GM12864 (cell line): ENCODE measurements at places on chromosomes 7 and 10.

- no peak for DNase-seq
Measured at GRCh38 chr10:59628456-59628855, 81.2 kb downstream of the SLC16A9 start.

GRCh38 chr10:114629824-114630730 lies 28.0 kb downstream of the ABLIM1 start:
- no peak for DNase-seq

DNA sequence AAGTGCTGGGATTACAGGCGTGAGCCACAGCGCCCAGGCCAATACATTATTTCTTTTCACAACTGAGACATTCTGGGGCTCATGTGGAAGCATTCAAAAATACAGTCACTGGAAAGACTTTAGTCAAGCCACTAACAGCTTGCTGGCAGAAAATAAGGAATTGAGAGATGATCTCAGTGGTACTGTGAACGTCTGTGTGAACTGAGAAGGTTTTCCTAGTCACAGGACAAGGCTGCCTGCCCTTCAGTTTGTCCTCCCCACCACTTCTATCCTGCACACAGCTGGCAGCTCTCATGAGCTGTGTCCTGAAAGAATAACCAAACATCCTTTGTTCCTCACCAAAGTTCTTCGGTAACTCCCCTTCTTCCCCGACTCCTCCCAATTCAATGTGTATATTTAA lies 31.3 kb upstream of the ITGA8 start:
- DNase-seq, result no peak

- no peak for DNase-seq
Measured at GRCh38 chr10:121823993-121824463, 103.8 kb downstream of the ATE1 start.

DNA sequence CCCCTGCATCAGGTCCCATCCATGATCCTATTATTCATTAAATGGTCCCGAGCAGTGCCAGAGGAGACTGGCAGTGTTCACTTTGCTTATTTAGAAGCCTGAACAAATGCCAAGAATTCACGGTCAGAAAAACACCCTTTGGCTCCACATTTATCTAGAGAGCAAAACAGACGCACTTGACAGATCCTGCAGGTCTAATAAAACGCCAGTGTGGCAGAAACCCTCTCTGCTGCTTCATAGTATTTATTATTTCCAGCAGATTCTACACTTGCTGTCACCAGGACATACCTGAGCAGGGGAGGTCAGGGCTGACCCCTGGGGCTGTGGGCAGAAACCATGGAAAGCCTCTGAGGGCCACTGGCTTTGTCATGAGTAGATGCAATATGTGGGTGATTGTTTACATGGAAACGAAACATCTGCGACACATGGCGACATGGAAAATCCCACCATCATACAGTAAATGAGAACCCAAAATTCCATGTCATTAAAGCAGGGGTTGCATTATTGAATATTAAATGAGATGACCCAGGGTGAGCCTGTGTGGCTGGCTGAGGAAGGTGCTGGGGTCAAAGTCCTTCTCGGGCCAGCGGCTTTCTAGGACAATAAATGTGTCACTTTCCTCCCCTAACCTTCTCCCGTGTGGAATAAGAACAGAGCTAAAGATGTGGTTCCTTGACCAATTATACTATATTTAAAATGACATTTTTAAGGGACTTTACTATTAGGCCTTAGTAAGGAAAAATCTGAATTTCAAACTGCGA lies 205.9 kb upstream of the SVIL start:
- no peak for DNase-seq

DNA sequence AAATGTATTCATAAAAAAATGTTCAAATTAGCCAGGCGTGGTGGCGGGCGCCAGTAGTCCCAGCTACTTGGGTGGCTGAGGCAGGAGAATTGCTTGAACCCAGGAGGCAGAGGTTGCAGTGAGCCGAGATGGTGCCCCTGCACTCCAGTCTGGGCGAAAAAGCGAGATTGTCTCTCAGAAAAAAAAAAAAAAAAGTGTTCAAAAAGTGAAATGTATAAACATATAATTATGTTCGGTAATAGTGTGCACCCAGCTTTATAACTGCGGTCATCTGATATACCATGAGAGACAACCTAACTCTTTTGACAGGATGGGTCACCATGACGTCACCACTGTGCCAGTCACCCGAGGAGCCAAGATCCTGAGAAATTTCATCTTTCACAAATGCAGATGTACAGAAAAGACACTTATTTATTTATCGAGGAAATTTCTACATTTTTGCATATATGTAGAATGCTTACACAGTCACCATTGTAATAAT lies 594 bp upstream of the RP9 start:
- no peak for DNase-seq

DNA sequence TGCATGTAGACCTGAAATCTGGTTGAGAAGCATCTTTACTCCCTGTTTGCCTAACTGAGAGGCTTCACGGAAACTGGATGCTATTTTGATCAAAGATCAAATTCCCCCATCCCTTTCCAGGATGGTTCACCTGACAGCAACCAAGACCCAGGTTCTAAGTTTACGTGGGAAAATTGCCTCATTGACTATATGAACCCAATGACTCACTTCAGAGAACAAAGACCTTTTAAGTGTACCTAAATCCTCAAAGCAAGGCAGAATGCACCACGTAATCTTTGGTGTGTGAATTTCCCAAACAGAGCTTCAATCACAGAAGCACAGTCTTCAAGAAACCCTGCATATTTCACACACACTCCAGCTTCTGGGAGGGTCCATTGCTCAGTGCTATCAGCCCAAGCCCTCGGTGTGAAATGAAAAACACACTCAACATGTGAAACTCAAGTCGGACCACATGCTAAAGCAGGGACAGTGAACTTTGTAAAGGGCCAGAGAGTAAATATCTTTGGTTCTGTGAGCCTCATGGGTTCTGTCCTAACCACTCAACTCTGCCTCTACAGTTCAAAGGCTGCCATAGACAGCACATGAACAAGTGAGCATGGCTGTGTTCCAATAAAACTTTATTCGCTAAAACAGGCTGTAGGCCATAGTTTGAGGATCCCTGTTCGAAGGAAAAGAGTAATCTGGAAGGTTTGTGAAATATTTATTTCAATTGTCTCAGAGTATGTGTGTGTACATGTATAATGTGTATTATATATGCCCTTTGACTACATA lies 275.6 kb upstream of the FOXK1 start:
- DNase-seq, result no peak

DNA sequence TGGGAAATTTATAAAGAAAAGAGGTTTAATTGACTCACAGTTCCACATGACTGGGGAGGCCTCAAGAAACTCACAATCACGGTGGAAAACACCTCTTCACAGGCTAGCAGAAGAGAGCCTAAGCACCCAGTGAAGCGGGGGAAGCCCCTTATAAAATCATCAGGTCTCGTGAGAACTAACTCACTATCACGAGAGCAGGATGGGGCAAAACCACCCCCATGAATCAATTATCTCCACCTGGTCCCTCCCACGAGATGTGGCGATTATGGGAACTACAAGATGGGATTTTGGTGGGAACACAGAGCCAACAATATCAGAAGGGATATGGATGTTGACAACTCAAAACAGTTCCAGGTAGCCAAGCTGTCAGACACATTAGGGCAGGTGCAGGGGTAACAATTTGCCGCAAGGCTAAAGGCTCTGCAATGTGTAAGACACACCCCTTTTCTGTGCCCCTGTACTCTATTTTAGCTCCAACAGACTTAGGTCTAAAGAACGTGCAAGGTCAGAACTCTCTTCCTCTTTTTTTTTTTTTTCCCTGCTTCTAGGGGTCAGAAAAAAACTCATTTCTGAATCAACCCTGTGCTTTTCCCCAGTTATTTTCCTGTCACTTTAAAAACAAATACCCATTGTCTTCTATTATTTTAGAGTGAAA lies 30.7 kb upstream of the RBM20 start:
- no peak for DNase-seq

- DNase-seq, result no peak
Measured at GRCh38 chr10:80191589-80192270, 13.6 kb downstream of the ANXA11 start.

DNA sequence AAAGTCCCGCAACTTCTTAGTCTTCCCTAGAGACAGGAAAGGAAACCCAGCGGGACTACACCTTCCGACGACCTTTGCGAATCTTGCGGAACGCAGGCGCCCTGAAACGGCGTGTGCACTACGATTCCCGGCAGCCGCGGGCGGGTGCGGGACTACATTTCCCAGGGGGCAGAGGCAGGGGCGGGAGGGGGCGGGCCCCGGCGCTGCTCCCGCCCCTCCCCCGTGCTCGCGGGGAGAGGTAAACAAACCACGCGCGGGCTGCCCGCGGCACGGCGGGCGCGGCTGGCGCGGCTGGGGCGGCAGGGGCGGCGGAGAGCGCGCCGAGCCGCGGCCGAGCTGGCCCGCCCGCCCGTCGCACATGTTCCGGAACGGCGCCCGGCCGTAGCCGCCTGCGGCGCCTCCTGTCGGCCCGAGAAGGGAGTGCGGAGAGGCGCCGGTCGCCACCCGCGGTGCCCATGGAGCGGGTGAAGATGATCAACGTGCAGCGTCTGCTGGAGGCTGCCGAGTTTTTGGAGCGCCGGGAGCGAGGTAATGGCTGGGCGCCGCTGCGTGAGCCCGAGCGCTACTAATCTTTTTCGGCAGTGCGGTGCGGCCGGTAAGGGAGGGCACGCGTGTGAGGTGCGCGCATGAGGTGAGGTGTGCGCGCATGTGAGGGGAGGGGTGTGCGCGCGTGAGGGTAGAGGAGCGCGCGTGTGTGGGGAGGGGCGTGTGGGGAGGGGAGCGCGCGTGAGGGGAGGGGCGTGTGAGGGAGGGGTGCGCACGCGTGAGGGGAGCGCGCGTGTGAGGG lies 18.5 kb downstream of the MXI1 start:
- DNase-seq, result no peak

DNA sequence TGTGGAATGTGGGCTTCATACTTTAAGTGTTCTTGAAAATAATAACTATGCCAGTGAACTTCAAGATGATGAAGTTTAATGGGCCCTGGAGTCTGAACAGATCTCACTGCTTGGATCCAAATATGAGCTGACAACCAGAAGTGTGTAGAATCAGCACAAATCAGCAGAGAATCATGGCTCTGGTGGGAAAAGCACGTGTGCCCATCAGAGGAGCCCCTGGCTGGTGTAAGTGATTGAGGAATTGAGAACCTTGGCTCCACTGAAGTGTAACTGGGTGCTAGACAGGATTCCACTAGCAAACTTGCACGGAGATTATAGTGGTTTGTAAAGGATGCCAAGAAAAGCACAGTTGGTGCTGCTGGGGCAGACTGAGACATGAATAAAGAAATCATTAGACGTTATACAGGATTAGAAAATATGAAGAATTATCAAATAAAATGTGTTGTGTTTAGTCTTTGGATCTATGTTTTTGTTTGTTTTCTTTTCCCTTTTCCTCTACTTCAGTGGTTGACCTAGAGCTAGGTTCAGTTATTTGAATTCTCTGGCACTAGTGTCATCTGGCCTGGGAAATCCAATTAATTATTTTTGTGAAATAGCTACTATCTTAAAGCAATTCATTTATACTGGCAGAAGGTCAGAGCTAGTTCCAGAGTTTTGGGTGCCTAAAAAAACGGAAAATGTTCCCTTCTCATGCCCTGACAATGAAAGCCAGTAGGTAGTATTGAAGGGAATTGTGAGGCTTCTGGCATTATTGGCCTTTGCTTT lies 175.7 kb upstream of the MEOX2 start:
- no peak for DNase-seq

- DNase-seq, result no peak
Measured at GRCh38 chr7:455110-455928, 64.3 kb downstream of the PDGFA start.

DNA sequence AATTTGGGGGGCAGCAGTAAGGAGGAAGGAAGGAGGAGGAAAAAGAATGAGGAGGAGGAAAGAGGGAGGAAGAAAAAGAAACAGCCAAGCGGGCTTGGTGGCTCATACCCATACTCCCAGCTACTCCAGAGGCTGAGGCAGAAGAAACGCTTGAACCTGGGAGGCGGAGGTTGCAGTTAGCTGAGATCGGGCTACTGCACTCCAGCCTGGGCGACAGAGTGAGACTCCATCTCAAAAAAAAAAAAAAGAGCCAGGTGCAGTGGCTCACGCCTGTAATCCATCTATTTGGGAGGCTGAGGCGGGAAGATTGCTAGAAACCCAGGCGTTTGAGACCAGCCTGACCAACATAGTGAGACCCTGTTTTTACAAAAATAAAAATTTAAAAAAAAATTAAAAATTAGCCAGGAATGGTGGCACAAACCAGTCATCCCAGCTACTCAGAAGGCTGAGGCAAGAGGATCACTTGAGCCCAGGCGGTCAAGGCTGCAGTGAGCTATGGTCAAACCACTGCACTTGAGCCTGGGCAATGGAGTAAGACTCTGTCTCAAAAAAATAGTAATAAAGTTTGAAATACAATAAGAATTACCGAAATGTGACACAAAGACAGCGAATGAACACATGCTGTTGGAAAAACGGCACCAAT lies 14.1 kb upstream of the CRCP start:
- DNase-seq, result no peak

DNA sequence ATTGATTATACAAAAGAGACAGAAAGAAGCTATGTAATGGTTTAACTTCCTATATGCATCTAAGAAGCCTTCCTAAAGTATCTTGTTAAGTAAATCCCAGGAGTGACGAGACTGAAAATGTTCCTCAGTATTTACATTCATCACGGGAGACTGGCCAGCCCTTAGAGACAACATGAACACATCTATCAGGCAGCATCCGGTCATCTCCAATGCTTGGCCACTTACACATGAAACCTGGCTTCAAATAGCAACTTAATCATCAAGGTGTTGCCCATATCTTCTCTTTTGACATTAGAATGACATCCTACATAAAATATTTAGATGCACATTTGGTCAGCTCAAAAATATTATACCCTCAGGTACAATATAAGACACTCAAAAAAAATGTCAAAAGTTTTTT lies 33.8 kb downstream of the ERCC6 start:
- DNase-seq, result no peak

- DNase-seq, result no peak
Measured at GRCh38 chr7:29194594-29195427, at the start of gene CHN2. Gene CHN2, plus strand, starts transcription at chr7:29194775.

DNA sequence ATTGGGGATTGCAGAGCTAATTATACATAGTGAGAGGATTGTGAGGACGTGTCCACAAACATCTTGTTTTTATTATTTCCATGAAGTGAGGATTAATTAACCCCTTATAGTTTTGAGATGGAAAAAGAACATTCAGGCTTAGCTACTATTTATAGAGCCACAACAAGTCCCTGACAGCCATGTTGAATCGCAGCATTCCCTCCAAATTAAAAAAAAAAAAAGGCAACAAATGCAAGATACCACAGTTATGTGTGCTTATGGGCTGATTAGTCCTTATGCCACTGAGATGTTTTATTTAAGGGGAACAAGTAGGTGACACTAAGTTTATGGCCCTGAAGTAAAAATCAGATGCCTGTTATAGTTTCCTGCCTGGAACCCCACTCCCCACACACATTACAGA lies 350.3 kb downstream of the GPAM start:
- no peak for DNase-seq

- DNase-seq, result no peak
Measured at GRCh38 chr7:67021260-67021659, 24.6 kb downstream of the TYW1 start.

- DNase-seq, result no peak
Measured at GRCh38 chr7:46126675-46127300, 205.7 kb upstream of the IGFBP3 start.

DNA sequence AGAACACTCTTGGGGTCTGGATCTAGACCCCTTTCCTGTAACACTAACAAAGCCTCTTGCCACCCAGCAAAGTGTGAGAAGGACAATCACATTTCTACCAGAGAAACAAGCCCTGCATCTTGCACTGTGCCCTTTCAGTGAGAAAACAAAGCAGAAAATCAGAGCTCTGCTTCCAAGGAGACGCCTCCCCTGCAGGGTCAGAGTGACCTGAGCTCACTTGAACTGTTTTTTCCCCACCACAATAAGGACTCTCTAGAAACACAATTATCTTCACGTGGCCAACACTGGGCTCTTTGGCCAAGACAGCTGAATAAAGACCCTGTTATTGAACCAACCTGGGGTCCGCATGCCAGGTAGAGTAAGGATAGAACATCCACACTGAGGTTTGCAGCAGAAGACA lies 30.1 kb upstream of the PRLHR start:
- DNase-seq, result no peak
